ENCODE measurements at places on chromosomes 6 and 20. TPM values are rescaled to one million over a fixed set of nuclear protein-coding genes. Genes with fewer than 3 reads are reported as not detected.

The EDN3 gene
- not detected for total RNA-seq

The EDN1 gene
- total RNA-seq, result 376 TPM

The SLC22A16 gene
- total RNA-seq, result not detected

The HS3ST5 gene
- not detected for total RNA-seq

Data from glomerular endothelial cell (primary cell).